NCI-H1694 treated with DMSO at 0.1 percent for 48 hours (cell line): ENCODE measurements at places on chromosomes 5 and 9.

- no peak for DNase-seq
Measured at GRCh38 chr9:133960568-133961129, 31.5 kb downstream of the VAV2 start.

DNA sequence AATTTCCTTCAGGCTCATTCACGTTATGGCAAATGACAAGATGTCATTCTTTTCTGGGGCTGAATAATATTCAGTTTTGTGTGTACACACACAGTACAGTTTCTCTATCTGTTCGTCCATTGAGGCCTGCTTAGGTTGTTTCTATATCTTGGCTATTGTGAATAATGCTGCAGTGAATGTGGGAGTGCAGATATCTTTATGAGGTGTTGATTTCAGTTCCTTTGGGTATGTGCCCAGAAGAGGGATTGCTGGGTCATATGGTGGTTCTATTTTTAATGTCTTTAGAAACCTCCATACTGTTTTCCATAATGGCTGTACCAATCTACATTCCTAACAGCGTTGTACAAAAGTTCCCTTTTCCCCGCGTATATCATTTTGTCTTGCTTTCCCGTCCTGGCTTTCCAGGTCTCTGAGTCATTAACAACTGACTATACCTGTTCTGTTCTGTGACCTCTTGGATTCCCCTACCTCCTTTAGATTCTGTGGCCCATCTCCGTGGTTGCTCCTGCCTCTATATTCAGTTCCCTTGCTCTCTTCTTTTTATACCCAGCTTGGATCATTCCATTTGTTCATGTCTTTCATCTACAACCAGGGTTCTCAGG is 6.8 kb downstream of the SNX30 start:
- no peak for DNase-seq

DNA sequence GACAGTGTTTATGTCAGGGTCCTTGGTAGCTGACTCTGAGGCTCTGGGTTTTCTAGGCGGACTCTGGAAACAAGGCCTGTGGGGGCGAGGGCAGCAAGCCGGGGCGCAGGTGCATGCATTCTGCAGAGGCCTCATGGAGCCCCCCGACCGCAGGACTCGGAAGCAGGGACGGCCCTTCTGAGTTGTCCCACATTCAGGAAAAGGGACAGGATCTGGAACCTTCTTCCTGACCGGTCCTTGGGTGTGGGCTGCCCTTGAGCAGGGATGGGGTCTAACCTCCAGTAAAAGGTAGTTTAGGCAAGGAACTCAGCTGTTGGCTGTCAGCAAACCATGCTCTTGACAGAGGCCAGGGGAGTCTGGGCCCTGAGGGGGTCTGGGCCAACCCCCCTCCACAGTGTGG is 7.4 kb upstream of the COL5A1 start:
- no peak for DNase-seq

- no peak for DNase-seq
Measured at GRCh38 chr5:31382051-31382878, 149.6 kb downstream of the DROSHA start.

DNA sequence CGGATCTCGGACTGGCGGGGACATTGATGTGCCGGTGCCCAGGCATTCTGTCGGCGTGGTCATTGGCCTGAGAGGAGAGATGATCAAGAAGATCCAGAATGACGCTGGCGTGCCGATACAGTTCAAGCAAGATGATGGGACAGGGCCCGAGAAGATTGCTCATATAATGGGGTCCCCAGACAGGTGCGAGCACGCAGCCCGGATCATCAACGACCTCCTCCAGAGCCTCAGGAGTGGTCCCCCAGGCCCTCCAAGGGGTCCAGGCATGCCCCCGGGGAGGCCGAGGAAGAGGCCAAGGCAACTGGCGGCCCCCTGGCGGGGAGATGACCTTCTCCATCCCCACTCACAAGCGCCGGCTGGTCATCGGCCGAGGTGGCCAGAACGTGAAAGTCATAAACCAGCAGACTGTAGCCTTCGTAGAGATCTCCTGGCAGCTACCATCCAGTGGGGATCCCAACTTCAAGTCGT is 106.5 kb upstream of the MTAP start:
- DNase-seq = no peak

DNA sequence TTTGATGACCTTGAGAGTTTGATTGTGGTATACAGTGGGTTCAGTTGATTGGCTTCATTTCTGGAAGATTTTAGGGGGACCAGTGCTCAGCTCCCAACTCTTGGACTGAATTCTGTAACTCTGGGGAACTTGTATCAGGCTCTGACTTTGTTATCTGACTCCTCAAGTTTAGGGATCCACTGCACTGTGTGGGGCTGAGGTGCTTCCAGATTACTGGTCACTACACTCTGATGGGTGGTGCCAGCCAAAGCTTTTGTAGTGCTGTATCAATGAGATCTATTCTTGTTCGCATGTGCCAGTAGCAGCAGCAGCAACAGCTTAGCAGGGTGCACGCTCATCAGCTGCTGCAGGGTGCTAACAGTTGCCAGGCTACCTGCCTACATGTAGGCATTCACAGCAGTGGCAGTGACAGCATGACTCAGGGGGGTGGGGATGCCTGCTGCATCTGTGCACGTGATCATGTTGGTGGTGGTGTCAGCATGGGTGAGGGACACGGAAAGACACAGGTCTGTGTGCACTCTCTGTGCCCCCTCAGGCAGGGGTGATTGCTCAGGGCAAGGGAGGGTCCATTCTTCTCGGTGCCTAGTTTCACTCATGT is 438.8 kb upstream of the SEMA6A start:
- DNase-seq = no peak

DNA sequence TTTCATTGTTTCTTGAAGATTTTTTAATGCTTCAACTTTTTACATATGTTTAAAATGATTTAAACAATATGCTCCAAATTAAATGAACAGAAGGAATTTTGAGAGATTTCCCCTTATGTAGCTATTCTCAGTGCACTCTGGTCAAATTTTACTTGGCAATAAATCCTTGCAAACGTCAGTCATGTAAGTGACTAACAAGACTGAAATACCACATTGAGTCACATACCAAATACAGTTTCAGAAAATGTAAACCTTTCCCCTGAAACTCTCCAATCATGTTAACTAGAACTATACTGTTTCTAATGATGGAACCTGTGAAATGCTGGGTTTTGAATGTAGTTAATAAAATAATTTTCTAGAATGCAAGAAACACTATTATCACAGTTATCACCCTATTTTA is 29.6 kb downstream of the SAR1B start:
- DNase-seq = no peak

DNA sequence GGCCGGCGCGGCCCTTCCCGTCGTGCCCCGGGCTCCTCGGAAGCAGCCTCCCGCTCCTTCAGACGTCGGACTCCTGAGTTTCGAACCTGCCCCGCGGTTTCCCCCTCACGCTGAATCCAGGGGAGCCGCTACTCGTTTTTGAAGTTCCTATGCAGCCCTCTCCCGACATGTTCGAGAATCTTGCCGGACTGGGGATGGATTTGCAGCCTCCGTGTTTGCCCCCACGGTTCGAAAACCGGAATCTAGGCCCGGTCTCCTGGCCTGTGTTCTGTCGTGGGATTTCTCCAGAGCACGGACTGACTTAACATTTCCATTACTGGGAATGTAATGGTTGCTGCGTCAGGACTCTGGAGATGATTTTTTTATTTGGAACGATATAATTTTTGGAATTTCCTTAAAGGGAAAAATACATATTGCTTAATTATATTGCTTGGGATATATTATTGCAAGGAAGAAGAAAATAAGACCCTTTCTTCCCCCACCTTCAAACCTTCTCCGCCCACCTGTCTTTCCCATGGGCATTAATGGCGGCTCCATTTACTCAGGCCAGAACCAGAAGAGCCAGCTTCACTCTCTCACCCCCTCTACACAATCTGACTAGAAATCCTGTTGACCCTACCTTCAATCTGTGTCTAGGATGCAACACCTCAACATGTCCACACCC is 8.5 kb upstream of the MGAT1 start:
- no peak for DNase-seq

GRCh38 chr9:128636556-128637530 is 19.8 kb downstream of the DYNC2I2 start:
- DNase-seq = peak; percentile 33

GRCh38 chr5:105687493-105687892 is 1983.2 kb downstream of the EFNA5 start:
- no peak for DNase-seq

DNA sequence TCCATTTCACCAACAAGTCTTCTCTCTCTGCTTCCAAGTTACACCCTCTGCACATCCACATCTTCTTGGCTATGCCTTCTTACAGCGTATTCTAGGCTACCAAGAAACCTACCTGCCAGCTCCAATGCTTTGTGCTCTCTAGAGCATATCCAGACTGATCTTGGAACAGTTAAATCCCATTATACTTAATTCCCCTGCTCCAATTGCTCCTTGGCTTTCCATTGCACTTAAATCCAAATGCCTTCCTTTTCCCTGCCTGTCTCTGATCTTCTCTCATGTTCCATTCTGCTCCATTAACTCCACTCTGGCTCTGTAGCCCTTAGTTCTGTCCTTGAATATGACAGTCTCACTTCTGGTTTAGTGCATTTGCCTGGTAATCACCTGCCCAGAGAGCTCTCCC is 322.4 kb downstream of the LRRC70 start:
- DNase-seq = no peak

DNA sequence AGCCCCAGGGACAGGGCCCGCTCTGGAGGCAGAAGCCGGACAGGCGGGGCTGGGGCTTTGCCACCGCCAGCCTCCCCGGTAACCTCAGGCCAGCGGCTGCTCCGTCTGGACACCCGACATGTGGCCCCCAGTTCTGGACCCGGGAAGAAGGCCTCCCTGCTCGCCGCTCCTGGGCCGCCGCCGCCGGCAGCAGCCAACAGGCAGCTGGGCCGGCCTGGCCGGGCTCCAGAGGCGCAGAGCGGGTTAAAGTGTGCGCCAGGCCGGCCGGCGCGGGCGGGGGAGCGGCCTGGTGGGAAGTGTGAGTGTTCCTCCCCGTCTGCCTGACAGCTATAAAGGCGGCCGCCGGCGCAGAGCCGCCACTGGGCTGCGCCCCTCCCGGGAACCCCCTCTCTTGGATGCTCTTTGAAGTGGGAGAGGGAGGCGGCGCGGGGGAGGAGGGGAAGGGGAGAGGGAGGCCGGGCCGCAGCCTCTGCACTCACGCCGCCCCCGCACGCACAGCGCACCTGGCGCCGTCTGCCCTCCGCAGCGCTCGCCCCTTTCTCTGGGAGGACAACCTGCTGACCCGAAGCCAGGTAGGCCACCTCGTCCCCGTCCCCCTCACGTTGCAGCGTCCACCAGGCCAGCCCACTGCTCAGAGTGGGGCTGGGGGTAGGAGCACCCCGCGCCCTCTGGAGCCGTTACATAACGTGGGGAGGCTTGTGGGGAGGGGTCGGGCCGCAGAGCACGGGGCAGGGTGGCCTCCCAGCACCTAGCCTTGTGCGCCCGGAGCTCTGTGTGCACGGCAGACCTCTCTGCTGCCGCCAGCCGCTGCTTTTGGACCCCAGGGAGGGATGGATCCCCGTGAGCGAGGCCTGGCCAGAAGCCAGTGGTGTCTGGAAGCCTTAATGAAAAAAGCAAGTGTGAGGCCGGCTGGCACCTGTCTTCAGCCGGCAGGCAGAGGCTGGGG is at the start of gene ADAMTSL2:
ADAMTSL2 (plus strand) TSS at position 359 of the 946 bp plus-strand sequence. CDS start 2,009 bp downstream, outside the sequence.
- DNase-seq = peak; percentile 58

DNA sequence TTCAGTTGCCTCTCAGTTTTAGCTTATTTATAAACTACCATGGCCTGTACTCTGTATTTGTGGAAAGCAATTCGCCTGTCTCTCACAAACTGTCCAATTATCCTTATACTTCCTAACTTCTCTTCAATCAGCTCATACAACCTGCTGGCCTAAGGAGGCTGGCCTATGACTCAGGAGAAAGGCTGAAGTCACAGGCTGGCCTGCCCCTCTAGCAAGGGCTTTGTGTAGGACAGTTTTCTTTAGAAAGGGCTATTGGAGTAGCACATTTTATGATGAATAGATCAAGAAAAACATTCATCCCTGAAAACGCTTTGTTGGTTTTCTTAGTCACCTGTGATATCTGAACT is 988.7 kb upstream of the ARRDC3 start:
- DNase-seq = no peak

DNA sequence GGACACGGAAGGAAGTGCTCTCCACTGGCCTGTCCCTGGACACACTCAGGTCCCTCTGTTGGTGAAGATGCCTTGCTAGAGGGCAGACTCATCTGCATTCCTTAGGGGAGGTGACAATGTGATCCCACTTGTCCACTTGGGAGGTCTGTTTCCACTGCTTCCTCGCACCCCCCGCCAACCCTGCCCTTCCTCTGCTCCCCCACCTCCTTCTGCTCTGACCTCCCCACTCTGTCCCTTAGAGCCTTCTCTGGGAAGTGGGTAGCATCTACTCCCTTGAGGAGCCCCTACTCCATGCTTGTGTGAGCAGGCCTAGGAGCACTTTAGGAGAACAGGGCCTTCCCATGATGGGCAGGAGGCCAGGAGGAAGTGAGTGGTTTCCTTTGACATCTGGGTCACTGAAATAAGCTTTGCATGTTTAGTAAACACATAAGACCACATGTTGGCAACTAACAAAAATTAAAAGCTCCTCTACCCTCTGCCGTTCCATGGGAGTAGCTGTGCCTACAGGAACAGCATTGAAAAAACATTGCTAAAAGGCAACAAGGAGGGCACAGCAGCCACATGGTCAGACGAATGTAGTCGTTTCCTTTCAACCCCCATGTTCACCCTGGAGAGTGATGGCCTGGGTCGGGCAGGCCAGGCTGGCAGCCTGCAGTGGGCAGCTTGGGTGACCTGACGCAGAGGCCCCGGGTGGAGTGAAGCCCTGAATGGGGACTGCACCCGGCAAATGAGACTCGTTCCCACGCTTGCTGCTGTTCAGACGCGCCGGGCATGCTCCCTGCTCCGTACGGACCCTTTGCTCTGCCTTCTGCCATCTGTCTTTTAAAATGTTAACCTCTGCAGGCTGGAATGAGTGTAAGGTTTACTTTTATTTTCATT is 634.0 kb downstream of the IRX1 start:
- no peak for DNase-seq

- DNase-seq = no peak
Measured at GRCh38 chr5:76406014-76406413, 2.9 kb downstream of the IQGAP2 start.

DNA sequence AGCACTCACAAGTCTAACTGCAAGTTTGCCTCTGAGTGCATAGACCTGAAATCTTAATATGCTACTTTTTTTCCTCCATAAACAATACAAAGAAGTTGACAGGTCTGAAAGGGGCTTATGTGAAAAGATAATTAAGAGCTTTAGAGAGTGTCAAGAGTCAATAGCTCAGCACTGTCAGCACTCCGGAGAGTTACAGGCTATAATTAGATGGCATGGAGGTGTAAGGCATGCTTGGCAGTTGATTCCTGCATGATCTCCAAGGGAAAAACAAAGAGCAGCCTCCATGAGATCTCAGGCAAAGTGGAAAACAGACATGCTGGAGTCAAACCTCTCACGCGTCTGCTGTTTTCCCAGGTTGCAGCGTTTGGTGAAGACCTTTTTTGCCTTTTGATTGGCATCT is 468.7 kb downstream of the TLE4 start:
- no peak for DNase-seq

- DNase-seq = no peak
Measured at GRCh38 chr5:98791001-98791519, 17.6 kb downstream of the RGMB start.

- DNase-seq = no peak
Measured at GRCh38 chr9:2560180-2560579, 61.4 kb upstream of the VLDLR start.
